Fibroblast of upper back skin (primary cell): ENCODE measurements at places on chromosomes 4 and X.
A peak's percentile ranks its signal among the peaks of the same experiment; 100 is the strongest.

GRCh38 chrX:112066813-112067212 lies 15.8 kb downstream of the TRPC5 start:
- no peak for DNase-seq

DNA sequence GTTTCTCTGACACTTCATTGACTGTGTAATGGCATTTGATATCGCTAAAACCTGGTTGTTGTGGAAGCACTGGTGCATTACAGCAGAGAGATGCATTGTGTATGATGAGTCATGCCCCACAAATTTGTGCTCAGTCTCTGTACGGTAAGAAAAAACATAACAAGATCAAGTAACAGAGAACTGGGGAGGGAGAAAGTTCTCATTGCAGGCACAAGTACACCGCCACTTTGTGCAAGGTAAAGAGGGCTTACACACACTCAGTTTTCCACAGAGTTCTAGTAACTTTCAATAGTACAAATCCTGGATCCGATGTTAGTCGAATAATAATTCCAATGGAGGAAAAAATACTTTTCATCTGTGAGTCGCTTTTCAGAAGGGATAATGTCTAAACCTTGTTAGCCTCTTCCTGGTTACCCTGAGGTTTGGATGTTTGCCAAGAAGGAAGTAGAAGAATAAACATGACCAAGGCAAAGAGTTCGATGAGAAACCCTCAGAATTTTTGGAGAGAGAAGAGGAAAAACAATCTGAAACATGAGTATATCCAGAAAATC lies 512.5 kb upstream of the SLIT2 start:
- peak; percentile 87 for DNase-seq

DNA sequence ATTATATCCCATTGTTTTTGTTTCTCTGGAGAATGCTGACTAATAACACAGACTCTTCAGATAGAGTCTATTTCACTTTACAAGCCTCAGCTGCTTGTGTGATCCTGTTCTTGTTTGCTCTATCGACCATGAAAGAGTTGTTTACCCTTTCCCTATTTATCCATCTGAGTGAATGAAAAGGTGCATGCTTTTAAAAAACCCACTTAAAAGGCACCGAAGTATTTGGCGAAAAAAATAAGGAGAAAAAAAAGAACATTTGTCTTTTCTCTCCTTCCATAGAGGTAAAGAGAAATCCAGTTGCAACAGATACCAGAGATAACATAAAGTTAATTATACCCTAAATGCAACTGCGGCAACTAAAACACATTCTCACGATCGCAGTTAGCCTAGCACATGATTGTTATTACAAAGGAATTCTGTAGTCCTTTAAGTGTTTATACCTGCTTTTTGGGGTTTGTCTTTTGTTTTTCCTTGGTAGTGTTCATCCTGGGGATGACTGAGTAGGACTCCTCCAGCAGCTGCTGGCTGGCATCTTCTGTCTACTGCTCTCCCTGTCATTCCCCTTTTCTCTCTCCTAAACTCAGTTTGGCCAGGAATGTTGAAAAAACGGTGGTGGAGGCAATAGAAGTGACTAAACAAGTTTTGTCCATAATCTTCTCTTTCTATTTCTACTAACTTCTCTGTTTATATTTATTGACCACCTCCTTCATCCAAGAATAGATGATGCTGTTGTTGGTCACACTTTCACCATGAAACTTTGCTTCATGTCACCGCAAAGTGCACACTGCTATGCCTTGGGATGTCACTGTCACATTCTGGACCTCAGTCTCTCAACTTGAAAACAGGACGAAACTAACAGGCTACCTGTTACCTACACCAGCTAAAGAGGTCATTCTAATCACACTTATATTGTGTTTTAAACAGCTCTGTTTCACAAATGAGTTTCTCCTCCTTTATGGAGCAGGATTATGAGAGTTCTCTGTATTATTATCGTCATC lies 41.9 kb upstream of the FRAS1 start:
- DNase-seq = no peak

DNA sequence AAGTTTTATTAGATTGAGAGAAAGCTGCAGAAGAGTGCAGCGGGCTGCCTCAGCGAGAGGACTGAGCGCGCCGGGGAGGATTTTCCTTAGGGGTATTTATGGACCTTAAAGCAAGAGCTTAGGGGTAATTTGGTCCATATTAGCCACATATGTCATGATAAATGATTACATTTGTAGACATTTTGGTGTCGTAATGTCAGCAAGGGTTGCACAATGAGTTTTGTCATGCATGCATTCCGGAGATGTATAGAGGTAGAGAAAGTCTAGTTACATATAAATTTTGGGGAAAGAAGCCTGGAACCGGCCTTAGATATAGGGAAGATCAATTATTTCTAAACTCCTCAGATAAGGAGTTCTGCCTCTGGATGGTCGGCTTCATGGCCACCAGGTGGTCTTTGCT lies 10.0 kb downstream of the MGST2 start:
- DNase-seq = no peak

DNA sequence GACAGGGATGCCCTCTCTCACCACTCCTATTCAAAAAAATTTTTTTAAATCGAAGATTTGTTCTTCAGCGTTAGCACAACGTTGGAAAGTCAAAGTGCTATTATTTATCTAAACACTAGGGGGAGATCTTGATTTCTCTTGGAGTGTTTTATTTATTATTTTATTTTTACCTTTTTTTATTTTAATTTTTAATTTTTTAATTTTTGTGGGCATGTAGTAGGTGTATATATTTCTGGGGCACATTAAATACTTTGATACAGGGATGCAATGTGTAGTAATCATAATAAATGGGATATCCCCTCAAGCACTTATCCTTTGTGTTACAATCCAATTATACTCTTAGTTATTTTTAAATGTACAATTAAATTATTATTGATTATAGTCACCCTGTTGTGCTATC lies 37.4 kb upstream of the SLC10A4 start:
- DNase-seq = peak; percentile 15

DNA sequence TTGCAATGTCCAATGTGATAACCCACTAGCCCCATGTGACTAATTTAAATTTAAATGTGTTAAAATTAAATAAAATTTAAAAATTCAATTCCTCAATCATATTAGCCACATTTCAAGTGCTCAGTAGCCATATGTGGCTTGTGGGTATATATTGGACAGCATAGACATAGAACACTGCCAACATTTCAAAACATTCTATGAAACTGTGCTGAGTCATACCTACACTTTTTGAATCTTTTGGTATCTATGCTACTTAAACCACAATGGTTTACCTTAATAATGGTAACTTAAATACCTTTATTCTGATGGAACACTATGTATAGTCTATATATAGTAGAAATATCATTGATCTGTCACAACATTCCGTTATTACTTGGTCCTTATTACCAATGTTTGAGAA lies 223.4 kb upstream of the ATOH1 start:
- no peak for DNase-seq

GRCh38 chrX:70022616-70023015 lies 27.1 kb downstream of the AWAT2 start:
- DNase-seq = no peak

DNA sequence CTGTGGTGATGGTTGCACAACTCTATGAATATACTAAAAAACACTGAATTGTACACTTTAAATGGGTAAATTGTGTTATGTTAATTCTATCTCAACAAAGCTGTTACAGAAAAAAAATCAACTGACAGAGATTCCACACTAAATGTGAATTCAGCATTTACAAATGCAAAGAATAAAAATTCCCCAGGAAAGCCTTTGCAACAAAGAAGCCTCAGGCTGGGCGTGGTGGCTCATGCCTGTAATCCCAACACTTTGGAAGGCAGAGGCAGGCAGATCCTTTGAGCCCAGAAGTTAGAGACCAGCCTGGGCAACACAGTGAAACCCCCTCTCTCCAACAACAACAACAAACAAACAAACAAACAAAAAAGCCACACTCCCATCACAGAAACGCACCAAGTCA lies 8.9 kb downstream of the BCLAF3 start:
- DNase-seq = no peak
